Pancreas (tissue), 10 donors: ENCODE measurements at places on chromosomes 3 and 15.
A peak's percentile ranks its signal among the peaks of the same experiment; 100 is the strongest.

GRCh38 chr3:43286841-43287499, 630 bp downstream of the SNRK start:
- DNase-seq: no peak

- no peak for DNase-seq
These were observed 19.8 kb downstream of the TUBGCP4 start for GRCh38 chr15:43390723-43391122.

- no peak for DNase-seq
These were observed 9.6 kb downstream of the AMIGO3 start for GRCh38 chr3:49709852-49710251.

DNA sequence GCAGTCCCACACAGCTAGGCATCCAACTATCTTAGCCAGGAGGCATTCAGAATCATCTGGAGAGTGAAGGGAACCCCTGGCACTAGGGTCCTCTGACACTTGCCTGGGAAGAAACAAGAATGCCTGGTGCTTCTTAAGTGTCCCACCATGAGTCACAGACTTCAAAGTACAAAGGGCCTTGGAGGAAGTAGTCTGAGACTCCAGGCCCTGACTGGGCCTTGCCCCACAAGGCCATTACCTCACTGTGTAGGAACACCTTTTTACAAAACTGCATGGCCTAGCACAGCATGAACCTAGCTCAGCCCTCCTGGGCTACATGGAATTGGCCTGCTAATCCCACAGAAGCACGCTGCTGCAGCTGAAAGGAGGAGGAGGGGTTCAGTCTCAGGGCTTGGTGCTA, 104.5 kb upstream of the SLCO2A1 start:
- DNase-seq: no peak

- no peak for DNase-seq
These were observed 266.2 kb downstream of the ZNF385D start for GRCh38 chr3:21484828-21485144.

- DNase-seq: no peak
These were observed 9.6 kb upstream of the FAM107A start for GRCh38 chr3:58586776-58587192.

- no peak for DNase-seq
These were observed 183.3 kb upstream of the SYNPR start for GRCh38 chr3:63094642-63095408.

- no peak for DNase-seq
These were observed 6.2 kb downstream of the ZDHHC3 start for GRCh38 chr3:44969828-44970179.

- no peak for DNase-seq
These were observed 67.7 kb upstream of the GSK3B start for GRCh38 chr3:120161902-120162301.

- peak; percentile 62 for DNase-seq
These were observed 117.6 kb upstream of the EIF1B start for GRCh38 chr3:40191850-40192448.

DNA sequence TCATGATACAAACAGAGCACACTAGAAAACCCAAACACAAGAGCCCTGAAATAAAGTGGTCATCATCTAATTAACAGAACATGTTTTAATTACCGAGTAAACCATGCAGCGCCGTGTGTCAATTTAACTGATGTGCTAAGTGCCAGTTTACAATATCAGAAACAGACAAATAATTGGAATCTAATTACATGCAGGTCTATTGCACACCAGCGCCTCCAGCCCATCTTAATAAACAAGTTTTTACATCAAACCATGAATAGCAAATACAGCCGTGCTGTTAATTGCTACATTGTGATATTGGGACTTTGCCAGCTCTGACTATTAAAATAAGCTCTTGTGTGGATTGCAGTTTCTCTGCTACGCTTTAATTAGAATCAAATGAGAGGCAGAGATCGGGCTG, 510.2 kb upstream of the MDFIC2 start:
- DNase-seq: no peak

- no peak for DNase-seq
These were observed 199.2 kb downstream of the OTOL1 start for GRCh38 chr3:161695811-161696210.

GRCh38 chr3:153334558-153334957, 172.5 kb downstream of the RAP2B start:
- no peak for DNase-seq

DNA sequence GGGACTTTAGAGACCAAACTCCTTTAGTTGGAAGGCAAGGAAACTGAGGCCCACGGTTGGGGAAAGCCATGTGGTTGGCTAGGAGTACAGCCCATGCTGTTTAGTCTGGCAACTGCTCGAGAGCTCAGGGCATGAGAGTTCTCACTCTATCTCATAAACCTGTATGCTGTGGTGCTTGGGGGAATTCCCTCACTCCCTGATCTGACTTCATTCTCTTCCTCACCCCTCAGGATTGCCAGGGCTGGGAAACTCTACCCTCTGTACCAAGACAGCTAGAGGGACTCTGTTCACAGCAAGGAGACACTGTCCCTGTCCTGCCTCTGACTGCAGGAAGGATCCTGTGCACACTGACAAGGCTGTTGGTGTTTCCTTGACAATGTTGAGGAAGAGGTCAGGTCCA, 230.2 kb downstream of the ZNF621 start:
- no peak for DNase-seq

- no peak for DNase-seq
These were observed 28.4 kb downstream of the PDE8A start for GRCh38 chr15:85010071-85010385.

DNA sequence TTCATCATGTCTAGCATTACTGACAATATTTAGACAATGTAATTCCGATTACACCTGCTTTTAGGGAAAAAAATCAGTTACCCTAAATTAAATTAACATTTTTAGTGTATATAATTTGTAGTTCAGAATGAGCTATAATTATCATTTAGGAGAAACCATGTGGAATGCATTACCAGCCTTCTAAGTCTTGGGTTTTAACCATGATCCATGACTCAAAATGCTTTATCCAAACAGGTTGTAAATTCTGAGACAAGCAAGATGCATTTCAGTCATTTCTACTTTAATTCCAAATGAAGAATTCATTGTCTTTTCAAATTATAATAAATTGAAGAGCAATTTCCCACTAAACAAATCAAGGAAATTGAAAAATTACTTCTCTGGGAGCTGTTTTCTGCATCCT, 243.7 kb upstream of the LRIG1 start:
- DNase-seq: no peak

DNA sequence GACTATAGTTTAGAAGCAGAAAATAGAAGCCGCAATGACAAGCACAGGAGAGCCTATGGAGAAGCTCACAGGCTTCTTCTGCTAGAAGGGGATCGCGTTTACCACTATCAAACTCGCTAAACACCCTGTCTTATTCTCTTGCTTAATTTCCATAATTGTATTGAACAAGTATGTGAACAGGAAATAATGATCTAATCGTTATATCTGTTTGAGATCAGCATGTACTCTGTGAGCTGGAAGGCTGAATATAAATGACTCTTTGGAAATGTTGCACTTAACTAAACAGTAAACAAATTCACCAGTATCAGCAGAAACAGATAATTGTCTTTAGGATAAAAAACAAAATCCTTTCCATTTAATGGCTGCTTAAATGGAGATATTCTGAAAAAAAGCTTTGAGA, 15.0 kb downstream of the NEK10 start:
- DNase-seq: no peak

DNA sequence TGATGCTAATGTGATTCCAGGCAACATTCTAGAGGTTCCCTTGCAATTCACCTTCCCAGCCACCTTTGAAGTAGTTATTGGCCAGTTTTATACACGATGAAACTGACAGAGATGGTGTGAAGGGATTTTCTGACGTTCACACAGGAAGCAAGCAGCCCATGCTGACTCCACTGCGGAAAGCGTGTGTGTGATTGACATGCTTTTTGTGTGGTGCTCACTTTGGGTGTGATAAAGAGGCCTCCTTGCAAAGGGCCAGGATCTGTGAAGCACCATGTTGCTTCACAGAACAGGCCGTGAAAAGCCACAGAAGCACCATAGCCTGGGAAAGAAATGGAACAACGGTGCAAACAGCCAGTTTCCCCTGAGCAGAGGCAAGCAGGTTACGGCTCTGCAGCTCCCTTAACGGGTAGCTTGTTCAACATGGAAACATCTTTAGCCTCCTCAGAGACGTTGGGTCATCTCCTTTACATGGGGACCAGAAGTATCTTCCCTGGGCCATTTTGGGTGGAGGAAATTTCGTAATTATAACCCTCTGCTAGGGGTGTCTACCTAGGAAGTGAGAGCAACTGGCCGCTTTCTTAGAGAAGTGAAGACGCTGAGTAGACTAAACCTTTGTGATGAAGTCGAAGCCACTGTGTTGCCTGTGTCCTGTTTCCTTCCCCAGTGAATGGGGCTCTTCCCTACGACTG, 108.5 kb downstream of the APBA2 start:
- no peak for DNase-seq

DNA sequence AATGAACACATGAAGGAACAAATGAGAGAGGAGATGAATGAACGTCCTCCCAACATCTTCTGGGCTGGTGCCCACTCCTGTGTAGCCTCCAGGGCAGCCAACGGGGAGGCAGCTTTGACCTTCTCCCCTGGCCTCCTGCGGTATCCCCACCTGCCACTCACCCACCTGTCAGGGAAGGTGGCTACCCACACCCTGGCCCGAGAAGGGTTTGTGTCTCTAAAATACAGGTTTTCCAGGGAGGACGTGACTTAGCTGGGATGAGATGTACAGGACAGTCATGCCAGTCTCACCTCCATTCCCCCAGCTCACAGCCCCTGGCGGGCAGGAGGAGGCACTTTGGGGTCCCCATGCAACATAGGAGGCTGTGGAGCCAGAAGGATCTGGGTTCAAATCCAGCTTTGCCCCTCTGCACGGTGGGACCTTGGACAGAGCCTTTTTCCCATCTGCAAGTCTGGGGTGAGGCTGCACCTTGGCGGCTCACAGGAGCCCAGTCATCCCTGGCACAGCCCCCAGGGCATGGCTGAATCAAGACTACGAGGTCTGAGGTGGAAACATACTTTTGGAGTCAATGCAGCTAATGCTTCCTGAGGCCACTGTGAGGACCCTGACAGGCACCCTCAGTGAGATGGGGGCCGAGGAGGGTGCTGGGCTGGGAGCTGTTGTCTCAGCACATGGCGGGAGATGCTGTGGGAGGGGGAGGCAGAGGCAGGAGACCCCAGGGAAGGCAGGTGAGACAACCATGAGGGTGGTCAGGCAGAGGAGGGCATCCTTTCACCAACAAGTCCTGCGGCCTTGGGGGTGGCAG, 11.1 kb upstream of the PLXND1 start:
- no peak for DNase-seq

- DNase-seq: no peak
These were observed 74.0 kb downstream of the AKAP13 start for GRCh38 chr15:85454403-85454802.

DNA sequence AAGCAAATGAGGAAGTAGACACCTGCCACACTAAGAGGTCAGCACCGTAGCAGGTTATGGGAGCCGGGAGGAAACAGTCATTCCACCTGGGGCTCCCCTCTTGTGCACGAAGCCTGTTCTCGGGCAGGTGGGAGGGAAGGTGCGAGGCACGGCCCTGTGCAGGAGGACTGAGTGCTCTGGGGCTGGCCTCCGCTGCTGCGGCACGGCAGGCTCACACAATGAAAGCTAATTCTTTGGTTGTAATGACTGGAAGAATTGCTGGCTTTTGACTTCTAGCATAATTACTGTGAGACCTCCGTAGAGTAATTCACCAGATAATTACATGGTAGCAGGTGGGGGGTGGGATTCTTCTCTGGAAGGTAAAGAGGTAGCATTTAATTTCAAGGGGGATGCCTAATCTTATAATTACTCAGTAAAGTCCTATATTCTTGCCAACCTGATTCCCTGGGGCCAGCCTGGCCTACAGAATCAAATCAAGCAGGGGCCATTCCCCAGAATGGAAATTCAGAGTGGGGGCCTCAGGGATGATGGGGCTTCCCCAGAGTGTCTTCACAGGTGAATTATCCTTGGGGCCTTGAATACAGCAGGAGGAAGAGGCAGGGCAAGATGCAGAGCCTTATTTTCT, 129.1 kb downstream of the TPRA1 start:
- DNase-seq: no peak

DNA sequence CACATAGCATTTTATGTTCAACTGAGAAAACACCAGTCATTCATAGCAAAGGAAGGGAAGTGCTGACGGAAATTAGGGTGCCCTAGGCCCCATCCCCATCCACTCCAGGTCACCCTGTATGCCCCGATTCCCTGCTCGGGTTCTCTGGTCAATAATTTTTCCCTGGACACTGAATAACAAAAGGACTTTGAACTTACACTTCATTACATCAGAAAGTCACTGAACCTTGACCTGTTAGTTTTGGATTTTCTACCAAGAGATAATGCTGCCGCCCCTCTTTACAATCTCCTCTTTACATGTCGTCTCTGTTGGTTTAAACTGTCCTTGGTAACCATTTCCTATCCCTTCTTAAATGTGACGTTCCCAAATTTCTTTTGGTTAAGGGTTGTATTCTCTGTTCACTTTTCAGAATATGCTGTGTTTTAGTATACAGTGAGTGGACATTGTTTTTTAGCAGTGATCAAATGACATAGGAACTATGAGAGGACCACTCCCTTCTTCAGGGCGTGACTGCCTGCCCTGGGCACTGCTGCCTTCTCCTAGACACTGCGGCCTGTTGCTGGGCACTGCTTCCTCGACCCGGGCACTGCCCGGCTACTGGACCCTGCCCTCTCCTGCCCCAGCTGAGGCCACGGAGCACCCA, 13.6 kb upstream of the AHSG start:
- DNase-seq: no peak

DNA sequence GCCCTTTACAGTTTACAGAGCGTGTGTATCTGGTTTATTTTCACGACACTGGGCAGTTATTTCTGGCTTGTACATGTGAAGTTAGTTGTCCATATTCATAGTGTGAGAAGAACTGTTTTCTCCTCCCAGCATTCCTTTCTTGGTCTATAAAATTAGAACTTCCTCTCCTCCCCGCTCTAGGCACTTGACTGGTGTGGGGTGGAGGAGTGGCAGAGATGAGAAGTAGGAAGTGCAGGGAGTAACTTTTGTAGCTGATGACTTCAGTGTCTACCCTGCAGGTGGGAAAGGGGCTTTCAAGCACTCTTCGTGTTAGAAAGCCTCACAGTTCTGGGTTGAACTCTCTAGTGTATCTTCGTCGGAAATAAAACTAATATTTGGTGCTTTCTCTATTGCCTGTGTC, 13.4 kb downstream of the APOD start:
- DNase-seq: no peak

- no peak for DNase-seq
These were observed 34.9 kb upstream of the TIMP4 start for GRCh38 chr3:12193485-12194165.

DNA sequence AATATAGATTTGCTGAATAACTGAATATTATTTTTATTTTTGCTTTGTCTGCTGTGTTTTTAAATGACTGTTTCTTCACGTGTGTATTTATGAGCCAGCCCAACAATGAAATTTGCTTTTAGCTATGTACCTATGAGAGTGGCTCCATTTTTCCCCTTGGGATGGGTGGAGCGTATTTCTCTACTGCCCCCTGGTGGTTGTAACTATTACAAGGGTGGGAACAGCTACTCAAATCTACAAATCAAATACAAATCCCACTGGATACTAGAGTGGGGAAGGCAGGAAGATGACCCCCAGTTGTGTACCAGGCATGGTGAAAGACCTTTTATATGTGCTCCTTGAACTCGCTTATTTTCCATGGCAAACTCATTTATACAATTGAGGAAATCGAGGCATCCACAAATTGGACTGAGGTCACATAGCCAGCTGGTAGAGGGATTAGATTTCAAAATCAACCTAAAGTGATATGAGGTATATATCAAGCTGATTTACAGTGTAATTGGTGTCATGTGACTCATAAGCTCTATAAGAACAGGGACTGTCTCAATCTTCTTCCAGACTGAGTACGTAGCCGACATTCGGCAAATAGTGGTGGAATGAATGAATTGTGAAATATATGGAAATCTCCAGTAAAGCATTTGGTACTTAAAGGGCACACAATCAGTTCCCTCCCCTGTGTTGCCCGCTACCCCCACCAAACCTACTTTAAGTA, 69.5 kb upstream of the VEPH1 start:
- no peak for DNase-seq
